ENCODE measurements at places on chromosomes 3 and 15.

DNA sequence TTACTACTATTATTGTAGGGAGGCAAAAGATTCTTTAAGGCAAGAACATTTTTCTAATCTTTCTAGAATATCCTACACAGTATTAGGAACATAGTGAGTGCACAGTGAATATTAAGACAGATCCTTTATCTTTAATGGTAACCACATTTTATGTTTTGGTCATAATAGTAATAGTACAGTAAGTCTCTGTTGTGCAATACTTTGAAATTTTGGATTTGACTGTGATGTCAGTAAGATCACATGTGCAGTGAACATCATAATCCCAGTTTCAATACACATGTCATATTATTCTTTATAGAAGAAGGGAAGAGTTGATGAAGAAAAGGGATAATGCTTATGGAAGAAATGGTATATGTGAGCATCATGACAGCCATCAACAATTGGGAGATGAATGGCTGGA lies 10.7 kb downstream of the STT3B start:
- DNase-seq = no peak

GRCh38 chr15:69308949-69309348 lies 10.2 kb downstream of the PAQR5 start:
- no peak for DNase-seq

- DNase-seq = no peak
Measured at GRCh38 chr3:177337541-177338331, 140.5 kb upstream of the TBL1XR1 start.

- DNase-seq = no peak
Measured at GRCh38 chr15:48674876-48675275, 29.4 kb upstream of the FBN1 start.

- DNase-seq = peak; percentile 96
Measured at GRCh38 chr3:129230311-129231019, 18.9 kb upstream of the COPG1 start.

DNA sequence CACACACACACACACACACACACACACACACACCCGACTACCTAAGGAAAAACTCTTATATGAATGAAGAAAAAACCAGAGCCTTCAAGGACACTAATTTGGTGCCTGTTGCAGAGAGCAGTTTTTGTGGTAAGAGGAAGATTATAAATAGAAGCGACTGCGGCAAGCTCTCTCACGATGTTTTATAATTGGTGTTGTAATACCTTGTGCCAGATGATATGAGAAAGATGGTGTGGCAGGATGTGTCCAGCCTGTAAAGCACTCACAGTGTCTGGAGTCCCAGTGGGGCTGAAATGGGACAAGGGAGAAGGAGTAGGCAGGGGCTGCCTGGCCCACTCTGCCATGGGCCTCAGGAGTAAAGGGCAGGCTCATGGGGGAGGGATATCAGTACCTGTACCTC lies 839.9 kb downstream of the AGBL1 start:
- DNase-seq = no peak

GRCh38 chr3:9347887-9348286 lies 15.0 kb upstream of the THUMPD3 start:
- DNase-seq = no peak

GRCh38 chr3:135840436-135840835 lies 125.1 kb upstream of the PPP2R3A start:
- DNase-seq = no peak

DNA sequence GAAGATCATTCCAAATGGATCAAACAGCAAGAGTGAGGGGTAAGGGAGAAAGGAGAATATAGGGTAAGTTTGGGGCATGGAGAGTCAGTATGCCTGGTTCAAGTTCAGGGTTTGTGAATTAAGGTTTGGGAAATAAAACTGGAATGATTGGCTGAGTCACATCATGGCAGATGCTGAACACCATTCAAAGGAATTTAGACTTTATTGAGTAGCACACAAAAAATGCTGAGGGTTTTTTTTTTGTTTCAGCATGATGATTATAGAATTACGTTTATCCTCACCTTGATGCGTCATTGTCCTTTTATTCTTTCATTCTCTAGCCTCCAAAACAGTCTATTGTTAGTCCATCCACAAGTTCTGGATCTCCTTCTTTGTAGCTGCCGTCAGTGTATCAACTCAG lies 220.0 kb upstream of the UMPS start:
- DNase-seq = peak; percentile 15

DNA sequence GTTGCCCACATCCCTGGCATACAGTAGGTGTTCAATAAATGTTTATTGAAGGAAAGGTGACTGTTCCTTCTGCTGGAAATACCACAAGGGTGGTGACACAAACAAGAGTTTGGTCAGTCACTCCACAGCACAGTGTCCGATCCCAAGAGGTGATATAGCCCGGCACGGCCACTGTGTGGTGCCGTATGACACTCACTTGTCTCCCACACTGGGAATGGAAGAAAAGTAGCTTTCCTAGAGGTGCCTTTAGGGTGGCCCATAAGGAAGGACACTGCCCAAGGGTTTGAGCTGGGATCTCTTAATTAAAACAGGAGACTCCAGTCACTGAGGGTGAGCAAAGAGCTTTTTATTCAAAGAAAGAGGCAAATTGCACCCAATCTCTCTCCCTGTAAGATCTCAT lies 40.5 kb downstream of the TGM4 start:
- no peak for DNase-seq

DNA sequence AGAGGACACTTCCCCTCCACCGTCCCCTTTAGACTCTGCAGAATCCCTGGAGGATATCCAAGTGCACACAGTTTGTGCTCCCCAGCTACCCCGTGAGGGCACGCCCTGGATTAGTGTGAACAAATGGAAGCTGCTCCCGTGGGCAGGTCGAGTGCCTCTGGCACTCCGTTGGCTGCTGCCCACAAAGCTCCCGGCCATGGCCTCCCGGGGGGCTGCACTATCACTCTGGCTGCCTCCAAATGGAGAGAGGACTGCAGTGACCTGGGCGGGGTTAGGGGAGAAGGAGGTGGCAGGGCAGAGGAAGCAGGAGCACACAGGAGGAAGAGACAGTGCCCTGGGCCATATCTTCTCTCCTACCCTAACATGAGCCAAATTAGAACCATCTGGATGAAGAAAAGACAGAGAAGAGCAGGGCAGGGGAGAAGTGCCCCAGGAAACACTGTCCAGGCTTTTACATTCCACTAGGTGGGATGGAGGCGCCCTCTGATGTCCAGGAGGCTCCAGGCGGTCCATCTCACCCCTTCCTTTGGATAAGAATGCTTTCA lies 29.4 kb upstream of the ACAD9 start:
- no peak for DNase-seq

GRCh38 chr3:10335190-10335738 lies 14.4 kb upstream of the SEC13 start:
- DNase-seq = no peak

- no peak for DNase-seq
Measured at GRCh38 chr3:9565316-9565715, 11.7 kb upstream of the LHFPL4 start.

GRCh38 chr3:4503050-4503449 lies 9.9 kb downstream of the ITPR1 start:
- no peak for DNase-seq

GRCh38 chr3:182937293-182938051 lies 42.9 kb downstream of the DCUN1D1 start:
- DNase-seq = peak; percentile 10

- peak; percentile 23 for DNase-seq
Measured at GRCh38 chr3:155553780-155554179, 191.1 kb downstream of the PLCH1 start.

DNA sequence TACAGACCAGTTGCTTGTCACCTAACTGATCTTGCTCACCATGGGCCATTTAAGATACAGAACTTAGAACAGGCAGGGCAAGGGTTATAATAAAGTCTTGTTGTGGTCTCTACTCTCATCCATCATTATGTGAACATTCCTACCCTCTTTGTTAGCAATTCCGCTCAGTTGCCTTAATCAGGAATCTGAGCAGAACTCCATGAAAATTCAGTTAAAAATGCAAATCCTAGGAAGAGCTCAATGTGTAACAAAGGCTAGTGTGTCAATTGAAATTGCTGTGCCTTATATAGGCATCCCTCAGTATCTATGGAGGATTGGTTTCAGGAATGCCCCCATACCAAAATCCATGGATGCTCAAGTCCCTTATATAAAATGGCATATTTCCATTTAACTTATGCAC lies 44.5 kb downstream of the CP start:
- no peak for DNase-seq

DNA sequence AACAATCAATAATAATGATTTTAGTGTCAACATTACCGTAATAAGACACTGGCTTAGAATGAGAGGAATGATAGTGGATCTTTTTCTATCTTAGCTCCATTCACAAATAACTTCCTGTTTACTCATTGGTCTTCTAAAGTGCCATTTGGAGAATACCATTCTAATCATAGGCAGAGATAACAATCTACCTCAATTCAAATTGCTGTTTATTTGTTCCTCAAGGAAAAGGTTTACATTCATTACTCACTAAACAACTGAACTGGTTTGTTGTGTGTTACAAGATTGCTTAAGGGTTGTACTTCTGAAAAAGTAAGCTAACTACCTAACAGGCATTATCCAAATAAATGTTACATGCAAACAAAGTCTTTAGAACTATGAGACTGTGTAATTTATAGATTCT lies 8.1 kb upstream of the PCOLCE2 start:
- no peak for DNase-seq

DNA sequence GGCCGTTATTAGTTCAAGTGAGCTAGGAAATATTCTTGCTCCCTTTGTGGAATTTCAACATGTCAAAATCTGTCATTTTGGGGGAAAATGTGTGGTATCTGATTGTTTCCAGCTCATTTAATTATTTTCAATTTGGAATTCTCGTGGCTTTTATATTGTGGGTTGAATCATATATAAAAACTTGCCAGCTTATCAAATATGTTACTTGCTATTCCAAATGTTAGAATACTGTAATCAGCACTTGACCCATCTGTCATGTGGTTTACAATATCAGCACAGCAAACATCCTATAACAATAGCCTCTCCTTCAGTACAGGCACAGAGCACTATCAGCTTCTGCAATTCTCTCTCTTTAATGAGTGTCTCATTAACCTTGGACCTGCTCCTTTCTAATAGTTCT lies 130.2 kb upstream of the FEZF2 start:
- no peak for DNase-seq

- no peak for DNase-seq
Measured at GRCh38 chr3:190577225-190577624, 63.3 kb downstream of the IL1RAP start.

DNA sequence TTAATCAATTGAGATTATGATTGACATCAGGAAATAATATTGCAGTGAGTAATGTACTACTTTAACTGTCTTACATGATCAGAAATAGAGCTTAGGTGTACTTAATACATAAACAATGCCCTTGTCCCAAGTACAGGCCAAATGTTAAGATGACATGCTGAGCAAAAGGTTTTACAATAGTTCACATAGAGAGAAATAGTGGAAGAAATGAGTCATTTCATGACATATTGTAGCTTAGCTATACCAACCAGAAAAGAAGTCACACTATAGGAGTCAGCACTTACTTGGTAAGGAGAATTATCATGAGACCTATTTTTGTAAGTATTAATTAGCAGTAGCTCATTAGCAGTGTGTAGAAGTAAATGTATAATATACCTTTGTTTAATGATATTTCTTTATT lies 96.4 kb upstream of the NANOGP8 start:
- peak; percentile 20 for DNase-seq

GRCh38 chr3:165852191-165852590 lies 15.0 kb upstream of the BCHE start:
- DNase-seq = no peak

DNA sequence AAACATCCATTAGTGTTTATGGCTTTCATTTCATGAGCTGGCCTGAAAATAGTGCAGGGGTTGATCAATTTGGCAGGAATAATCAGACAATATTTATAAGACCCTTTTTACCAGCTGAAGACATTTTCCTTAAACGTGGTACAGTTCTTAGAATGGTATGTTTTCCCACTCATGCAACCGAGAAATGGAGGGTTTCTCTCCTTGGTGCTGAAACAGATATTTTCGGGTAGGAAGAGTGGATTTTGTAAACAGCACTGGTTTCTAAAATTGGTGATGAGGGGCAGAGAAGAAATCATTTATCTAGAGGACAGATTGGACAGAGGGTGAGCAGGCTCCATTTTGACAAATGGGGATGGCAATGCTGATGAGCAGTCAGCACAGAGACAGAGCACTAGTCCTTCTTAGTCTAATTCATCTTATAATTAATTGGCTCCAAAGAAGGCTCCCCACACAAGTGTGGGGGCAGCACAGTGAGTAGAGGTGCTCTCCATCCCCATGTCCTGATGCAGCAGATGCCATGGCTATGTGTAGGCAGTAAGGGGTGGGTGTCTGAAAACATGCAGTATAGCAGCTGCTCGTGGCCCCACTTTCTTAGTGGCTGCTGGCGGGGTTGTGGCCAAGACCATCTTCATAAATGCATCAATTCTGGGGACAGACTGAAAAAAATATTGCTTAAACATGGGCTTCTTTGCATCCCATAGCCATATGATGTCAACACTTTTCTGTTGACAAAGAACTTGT lies 18.1 kb upstream of the SLC7A14 start:
- no peak for DNase-seq

- DNase-seq = peak; percentile 68
Measured at GRCh38 chr3:189967254-189967865, 153.3 kb downstream of the P3H2 start.

All from A172 (cell line).